Hepatic stellate cell (primary cell): ENCODE measurements at places on chromosomes 6 and 20.

GRCh38 chr20:58146746-58147140 is 81.7 kb downstream of the ANKRD60 start:
- no peak for DNase-seq

DNA sequence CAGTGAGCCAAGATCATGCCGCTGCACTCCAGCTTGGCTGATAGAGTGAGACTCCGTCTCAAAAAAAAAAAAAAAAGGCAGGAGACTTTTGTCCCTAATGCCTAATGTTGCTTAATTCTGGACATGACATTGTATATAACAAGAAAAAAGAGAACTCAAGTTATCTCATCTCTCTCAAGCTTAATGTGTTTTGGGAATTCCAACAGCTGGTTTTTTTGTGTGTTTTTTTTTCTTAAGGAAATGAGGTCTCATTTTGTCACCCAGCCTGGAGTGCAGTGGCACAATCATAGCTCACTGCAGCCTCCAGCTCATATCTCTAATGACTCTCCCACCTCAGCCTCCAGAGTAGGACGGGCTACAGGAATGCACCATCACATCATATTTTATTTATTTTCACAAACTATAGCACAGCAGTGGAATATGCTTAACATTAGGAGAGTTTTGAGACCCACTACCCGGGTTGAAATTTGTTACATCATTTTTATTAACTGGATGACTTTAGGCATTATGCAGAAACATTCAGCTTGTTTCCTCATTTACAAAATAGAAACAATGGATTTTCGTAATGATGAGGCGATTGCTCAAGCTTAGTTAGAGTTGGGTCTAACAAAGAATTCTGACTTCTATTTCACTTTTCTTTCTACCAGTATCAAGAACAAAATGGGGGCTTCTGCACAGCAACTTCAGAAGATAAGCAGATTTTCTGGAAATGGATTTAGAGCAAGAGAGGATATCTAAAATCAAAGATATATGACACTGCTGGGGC is 104.1 kb upstream of the BTN3A2 start:
- no peak for DNase-seq

DNA sequence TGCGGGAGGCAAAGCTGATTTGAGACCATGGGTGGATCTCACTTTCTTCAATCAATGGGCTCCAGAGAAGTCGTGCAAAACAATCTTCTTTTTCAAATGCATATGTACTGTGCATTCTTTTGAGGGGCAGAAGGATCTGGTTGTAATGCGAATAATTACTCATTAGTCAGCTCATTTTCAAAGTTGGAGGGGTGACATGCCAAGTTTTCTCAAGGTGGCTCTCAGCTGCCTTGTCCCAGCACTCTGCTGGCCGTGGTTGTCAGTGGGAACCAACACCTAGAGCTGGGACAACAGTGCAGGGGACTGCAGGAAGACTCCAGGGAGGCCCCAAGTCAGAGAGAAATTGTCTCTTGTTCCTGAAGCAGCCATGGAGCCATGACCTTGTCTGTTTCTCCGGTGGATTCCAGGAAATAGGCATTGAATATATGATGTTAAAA is 25.3 kb downstream of the MYT1 start:
- DNase-seq: no peak

- peak; percentile 81 for DNase-seq
Measured at GRCh38 chr20:24917797-24918578, 31.1 kb upstream of the CST7 start.

DNA sequence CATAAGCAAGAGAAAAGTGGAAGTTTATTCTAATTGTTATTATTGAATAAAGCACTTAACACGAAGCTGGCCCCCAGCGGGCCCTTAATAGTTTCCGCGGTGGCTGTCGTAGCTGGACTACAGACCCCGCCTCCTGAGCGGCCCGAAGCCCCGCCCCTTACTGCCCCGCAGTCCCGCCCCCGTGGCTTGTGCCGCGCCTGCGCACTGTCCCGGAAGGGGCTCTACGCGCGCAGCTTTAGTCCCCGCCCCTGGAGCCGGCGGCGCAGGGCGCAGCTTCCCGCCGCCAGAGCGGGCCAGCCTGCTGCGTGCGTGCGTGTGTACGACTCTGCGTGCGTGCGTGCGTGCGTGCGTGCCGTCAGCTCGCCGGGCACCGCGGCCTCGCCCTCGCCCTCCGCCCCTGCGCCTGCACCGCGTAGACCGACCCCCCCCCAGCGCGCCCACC is at the start of gene VAPB:
Gene VAPB (plus strand): TSS at position 348 of the 442 bp plus-strand sequence. CDS start 231 bp downstream, outside the sequence.
- peak; percentile 85 for DNase-seq

- no peak for DNase-seq
Measured at GRCh38 chr6:96465321-96465903, 56.2 kb upstream of the UFL1 start.

DNA sequence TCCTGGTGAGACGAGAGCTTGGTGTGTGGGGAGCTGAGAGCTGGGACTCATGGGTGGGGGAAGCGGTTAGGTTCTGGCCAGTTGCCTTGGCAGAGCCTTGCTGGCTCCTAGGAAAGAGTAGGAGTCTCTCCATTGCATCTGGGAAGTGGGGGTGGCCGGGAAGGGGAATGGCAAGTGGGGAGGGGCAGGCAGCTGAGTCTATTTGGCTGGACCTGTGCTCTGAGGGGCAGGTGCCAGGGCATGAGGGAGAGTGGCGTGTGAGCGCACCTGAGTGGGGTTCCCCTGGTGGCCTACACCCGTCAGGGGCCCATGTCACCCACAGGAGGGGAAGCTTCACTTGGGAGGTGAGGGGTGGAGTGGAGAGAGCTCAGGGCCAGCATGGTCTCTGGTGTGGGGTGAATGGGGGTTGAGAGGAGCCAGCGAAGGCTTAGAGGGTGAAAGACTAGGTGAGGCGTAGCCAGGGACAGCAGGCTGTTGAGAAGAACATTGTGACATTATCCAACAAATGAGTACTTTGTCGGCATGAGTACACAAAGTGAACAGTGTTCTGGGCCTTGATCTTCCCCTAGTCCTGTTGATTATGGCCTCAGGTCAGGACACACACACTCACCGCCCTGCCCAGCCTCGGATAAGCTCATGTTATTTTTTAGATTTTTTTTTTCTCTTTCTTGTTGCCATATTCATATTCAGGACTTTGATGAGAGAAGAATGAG is 59.8 kb downstream of the FAM120B start:
- no peak for DNase-seq

DNA sequence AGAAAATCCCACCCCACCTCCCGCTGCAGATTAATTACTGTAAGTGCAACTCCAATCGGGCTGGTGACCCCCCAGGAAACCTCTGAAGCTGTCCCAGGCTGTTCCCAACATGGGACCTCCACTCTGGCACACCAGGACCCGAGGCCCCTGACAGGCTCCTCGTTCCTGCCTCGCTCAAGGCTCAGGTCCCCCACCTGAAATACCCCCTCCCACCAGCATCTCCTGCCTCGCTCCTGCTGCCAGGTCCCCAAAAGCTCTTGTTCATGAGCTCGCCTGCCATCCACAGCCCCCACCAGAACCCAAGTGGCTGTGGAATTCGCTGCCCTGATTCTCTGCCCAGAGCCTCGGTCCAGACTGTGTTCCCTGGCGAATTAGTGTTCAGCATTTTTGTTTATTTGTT is 26.1 kb downstream of the NPEPL1 start:
- no peak for DNase-seq

- DNase-seq: no peak
Measured at GRCh38 chr6:69279805-69280204, 517.0 kb downstream of the LMBRD1 start.

- DNase-seq: no peak
Measured at GRCh38 chr6:26129656-26130055, 42.4 kb downstream of the HFE start.

- no peak for DNase-seq
Measured at GRCh38 chr6:17967668-17968518, 19.5 kb downstream of the KIF13A start.

- peak; percentile 71 for DNase-seq
Measured at GRCh38 chr6:29976588-29977424, 34.5 kb downstream of the HLA-A start.

- no peak for DNase-seq
Measured at GRCh38 chr6:56168596-56168995, 78.8 kb downstream of the COL21A1 start.

DNA sequence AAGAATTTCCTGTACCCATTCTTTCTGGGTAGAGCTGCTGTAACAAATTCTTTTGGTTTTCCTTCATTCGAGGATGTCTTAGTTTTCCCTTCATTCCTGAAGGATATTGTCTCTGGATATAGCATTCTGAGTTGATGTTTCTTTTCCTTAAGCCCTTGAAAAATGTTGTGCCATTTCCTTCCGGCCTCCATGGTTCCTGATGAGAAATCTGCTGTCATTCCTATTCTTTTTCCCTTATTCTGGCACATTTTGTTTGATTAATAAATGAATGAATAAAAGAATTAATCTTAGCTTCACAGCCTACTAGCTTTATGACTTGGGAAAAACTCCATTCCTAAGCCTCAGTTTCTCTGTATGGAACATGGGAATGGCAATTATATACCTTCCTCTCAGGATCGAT is 173.1 kb downstream of the EYA2 start:
- no peak for DNase-seq

DNA sequence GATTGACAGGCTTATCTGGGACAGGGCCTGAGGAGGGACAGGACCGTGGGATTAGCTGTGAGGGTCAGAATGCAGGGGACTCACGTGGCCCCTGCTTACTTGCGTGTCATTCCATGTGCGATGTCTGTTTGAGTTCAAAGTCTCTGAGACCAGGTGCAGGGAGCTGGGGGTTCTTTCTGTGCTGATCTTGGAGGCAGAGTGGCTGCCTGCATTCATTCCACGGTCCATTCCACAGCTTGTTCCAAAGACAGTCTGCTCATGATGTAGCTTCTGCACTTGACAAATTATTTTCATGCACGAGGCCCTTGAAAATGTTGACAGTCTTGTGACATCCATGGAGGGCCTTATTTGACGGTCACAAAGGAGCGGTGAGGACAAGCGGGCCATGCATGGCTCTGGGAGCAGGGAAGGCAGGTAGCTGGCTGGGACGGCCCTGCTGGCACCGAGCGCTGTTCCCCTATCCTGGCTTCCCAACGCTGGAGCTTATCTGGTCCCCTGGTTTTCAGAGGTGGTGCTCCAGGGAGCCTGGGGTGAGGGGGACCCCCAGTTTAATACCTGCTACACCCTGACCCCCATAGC is 156.3 kb upstream of the RNF24 start:
- no peak for DNase-seq

DNA sequence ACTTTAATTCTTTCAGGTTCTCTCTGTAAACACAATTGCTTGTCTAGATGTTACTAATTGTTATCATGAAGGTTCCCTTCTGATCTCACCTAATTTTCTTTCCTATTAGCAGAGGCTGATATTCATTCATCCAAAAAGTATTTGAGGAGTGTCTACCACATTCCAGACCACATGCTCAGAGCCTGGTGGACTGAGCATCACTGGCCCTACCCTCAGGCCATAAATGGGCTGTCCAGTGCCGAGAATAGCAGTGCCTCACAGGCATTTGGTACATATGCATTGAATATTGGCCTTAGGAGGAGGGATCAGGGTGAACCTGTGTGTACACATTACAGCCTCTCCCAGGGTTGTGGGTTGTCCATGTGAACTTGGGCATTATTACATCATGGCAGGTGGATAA is 40.4 kb upstream of the PRELID3B start:
- peak; percentile 60 for DNase-seq

DNA sequence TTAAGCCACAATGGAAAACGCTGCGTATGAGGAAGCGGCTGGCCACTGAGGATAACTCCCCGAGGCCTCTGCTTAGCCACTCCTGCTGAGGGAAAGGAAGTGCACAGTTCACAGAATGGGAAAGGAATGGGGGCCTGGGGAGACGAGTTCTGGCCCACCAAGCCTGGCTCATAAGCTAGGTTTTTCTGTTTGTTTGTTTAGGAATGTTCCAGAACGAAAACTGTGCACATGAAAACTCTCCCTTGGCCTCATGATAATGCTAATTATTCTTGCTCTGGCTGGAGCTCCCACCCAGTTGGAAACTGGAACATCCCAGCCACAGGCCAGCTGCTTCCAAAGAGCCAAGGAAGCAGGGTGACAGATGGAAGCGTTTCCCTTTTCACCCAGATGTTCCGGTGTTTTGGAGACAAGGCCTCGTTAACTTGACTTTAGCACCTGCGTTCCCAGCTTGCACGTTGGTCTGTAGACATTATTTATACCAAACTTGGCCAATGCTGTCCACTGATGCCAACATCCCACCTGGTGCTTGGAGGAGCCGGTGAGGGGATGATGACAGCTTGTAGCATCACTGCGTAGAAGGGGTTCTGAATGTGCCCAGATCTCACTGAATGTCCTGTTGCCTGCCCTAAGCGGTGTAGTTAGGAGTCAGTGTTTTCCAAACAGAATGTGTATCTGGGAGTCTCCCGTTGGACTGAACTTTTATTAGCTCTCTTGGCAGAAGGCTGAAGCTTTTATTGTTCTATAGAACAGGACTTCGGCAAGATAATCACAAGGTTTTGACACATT is 34.5 kb downstream of the APCDD1L start:
- no peak for DNase-seq

DNA sequence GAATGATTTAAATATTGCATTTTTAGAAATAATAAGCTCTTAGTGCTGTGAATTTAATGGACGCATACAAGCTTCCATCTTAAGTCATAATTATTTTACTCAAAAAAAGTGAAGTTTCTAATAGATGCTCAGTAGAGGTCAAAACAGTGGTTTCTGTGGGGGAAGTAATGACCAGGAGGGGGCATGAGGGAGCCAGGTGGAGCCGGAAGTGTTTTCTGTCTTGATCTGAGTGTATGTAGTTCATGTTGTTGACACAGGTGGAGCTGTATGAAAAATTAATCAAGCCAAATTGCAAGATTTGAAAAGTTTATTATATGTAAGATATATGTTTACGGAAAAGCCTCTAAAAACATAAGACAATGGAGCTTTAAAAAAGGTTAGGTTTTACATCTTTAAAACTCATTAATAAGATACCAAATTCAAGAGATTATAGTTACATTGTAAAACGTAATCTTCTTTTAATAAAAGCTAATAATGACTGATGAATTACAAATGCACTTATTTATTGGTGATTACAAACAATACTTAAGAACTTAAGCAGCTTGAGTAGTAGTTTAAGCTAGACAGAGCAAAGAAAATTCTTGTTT is 68.0 kb downstream of the PLAGL1 start:
- peak; percentile 33 for DNase-seq
